ENCODE measurements at places on chromosomes 11 and 22.

- no peaks in the 10 kb centered on the region for H3K27me3 ChIP-seq
- DNase-seq = no peak
- peak within 1 kb of the TSS; percentile 100 for H3K27ac ChIP-seq
- peaks cover 64% of the 10 kb centered on the region for H3K4me1 ChIP-seq
Measured at GRCh38 chr22:28800308-28801041, at the start of gene XBP1. XBP1 (minus strand) TSS chr22:28800569.

- H3K4me1 ChIP-seq = no peaks in the 10 kb centered on the region
- H3K4me3 ChIP-seq = no peak overlapping the region
- H3K36me3 ChIP-seq = no peaks in the 10 kb centered on the region
Measured at GRCh38 chr11:85758480-85759039, 52.4 kb downstream of the SYTL2 start.

- H3K27ac ChIP-seq = no peak overlapping the region
- peaks cover 49% of the 10 kb centered on the region for H3K4me1 ChIP-seq
- no peaks in the 10 kb centered on the region for H3K27me3 ChIP-seq
- peak overlapping the region; percentile 2 for H3K4me3 ChIP-seq
- peaks cover 16% of the 10 kb centered on the region for H3K36me3 ChIP-seq
- no peak for DNase-seq
Measured at GRCh38 chr11:69053546-69054396, 5.0 kb downstream of the TPCN2 start.

DNA sequence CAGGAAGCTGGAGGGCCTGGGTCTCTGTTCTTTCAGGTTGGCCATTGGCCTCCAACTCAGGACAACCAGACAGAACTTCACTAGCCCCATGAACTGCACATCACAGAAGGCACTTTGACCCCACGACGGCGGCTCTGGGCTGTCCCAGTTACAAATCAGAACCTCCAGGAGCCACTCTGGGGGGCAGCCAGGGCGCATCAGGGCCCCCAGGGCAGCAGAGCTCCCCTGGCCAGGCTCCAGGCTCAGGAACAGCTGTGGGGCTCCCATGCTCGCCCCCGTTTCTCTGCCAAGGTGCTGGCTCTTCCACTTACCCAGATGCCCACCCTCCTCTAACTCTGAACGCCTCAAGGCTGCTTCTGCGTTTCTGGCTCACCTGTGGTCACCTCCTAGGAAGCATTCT lies 25.5 kb downstream of the TOLLIP start:
- H3K4me1 ChIP-seq = no peaks in the 10 kb centered on the region
- no peak for DNase-seq
- H3K4me3 ChIP-seq = no peak overlapping the region
- H3K36me3 ChIP-seq = peaks cover 72% of the 10 kb centered on the region

DNA sequence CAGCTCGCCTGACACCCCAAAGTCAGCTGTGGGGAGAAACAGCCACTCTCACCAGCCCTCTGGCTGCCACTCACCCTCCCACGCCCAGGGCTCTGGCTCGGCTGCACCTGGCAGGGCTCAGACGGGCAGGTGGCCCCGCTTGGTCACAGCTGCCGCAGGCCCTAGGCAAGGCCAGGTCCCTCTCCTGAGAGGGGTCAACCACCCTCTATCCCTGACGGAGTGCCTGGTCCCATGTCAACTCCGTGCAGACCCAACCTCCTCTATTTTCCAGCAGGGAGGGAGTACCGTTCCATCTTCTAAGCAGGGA lies 1.9 kb downstream of the MAP4K2 start:
- DNase-seq = no peak
- H3K27ac ChIP-seq = peak overlapping the region; percentile 92
- peaks cover 27% of the 10 kb centered on the region for H3K4me1 ChIP-seq

GRCh38 chr11:70778883-70779282 lies 380.6 kb downstream of the CTTN start:
- H3K27ac ChIP-seq = no peak overlapping the region
- H3K27me3 ChIP-seq = no peaks in the 10 kb centered on the region
- DNase-seq = no peak
- no peak overlapping the region for H3K4me3 ChIP-seq

GRCh38 chr11:76496174-76496573 lies 51.4 kb downstream of the EMSY start:
- DNase-seq = no peak
- H3K27me3 ChIP-seq = no peaks in the 10 kb centered on the region
- peaks cover 38% of the 10 kb centered on the region for H3K36me3 ChIP-seq
- no peaks in the 10 kb centered on the region for H3K4me1 ChIP-seq
- H3K27ac ChIP-seq = no peak overlapping the region

- no peak overlapping the region for H3K27ac ChIP-seq
- no peak overlapping the region for H3K4me3 ChIP-seq
- H3K27me3 ChIP-seq = no peaks in the 10 kb centered on the region
- H3K4me1 ChIP-seq = no peaks in the 10 kb centered on the region
- DNase-seq = no peak
- H3K36me3 ChIP-seq = no peaks in the 10 kb centered on the region
Measured at GRCh38 chr22:49568751-49569285, 258.9 kb downstream of the BRD1 start.

- no peak for DNase-seq
- H3K27me3 ChIP-seq = no peaks in the 10 kb centered on the region
- no peak overlapping the region for H3K4me3 ChIP-seq
- peaks cover 7% of the 10 kb centered on the region for H3K4me1 ChIP-seq
- H3K27ac ChIP-seq = no peak overlapping the region
Measured at GRCh38 chr11:69381681-69382130, 87.8 kb downstream of the MYEOV start.

GRCh38 chr11:77187111-77187750 lies 59.2 kb downstream of the MYO7A start:
- DNase-seq = no peak
- H3K4me1 ChIP-seq = peaks cover 3% of the 10 kb centered on the region
- no peaks in the 10 kb centered on the region for H3K36me3 ChIP-seq

GRCh38 chr11:19872512-19873145 lies 160.0 kb downstream of the NAV2 start:
- H3K4me1 ChIP-seq = peaks cover 14% of the 10 kb centered on the region
- DNase-seq = no peak
- H3K36me3 ChIP-seq = no peaks in the 10 kb centered on the region
- no peak overlapping the region for H3K27ac ChIP-seq
- H3K27me3 ChIP-seq = no peaks in the 10 kb centered on the region

DNA sequence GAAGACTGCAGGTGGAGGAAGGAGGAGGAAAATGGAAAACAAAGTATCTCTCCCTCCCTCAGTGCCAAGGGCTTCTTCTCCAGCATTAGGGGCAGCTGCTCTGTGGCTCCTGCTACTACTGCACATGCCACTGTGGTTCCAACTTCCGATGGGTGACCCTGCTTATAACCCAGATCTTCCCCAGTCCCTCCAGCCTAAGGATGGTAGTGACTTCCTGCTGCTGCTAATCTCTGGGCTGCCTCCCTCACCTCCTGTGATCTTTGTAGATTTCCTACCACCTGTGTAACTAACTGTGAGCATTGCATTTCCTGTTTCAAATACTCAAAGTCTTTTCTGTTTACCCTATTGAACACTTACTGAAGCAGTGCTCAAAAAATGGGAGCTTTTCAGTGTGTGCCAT lies 28.7 kb upstream of the TRPC6 start:
- H3K27ac ChIP-seq = no peak overlapping the region
- H3K36me3 ChIP-seq = no peaks in the 10 kb centered on the region
- no peak for DNase-seq
